ENCODE measurements at places on chromosomes 11 and 22.

DNA sequence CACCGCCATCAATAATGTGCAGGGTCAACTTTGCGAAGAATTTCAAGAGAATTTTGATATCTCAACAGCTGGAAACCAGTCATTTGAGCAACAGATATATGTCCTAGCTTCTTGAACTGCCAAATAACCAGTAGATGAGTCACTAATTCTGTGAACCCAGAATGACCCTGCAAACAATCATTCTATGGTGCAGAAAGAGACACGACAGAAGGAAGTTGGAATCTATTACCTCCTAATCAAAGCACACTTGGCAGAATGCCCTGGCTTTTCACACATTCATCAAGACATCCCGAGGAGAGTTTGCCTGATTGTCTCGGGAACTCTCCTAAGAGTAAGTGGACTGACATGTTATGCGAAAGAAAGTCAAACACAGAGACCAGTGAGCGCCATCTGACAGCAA, 621.1 kb downstream of the OPCML start:
- DNase-seq = no peak

DNA sequence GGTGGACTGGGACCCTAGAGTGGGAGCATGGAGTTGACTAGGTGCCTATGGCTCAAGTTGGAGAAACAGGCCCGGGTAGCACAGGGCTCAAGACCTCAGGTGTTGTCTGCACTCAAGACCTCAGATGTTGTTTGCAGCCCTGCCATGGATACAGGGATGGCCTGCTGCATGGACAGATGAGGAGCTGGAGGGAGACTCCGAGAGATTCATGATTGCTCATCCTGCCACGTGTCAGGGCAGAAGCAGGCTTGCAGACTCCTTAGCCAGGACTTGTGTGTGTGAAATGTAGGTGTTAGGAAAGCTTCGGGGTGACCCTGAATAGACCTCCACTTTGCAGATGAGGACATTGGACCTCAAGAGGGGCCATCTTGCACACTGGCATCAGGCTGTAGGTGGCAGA, 921 bp downstream of the CCDC116 start:
- DNase-seq = no peak

DNA sequence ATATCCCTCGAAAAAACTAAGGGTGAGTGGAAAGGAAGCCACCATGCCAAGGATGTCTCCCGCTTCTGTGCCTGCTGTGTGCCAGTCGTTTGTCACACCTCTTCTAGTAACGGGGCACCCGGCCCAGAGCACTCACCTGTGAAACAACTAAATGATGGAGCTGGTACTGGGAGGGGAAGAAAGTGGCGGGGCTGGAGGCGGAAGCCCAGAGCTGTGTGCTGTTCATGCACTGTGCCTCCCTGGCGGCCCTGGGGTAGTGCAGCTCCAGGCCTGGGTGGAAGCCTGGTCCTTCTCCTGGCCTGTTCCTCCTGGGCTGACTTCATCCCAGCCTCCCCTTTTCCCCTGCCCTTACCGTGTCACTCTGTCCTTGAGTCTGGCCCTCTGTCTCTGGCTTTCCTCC, 130.2 kb downstream of the CEP164 start:
- DNase-seq = no peak

DNA sequence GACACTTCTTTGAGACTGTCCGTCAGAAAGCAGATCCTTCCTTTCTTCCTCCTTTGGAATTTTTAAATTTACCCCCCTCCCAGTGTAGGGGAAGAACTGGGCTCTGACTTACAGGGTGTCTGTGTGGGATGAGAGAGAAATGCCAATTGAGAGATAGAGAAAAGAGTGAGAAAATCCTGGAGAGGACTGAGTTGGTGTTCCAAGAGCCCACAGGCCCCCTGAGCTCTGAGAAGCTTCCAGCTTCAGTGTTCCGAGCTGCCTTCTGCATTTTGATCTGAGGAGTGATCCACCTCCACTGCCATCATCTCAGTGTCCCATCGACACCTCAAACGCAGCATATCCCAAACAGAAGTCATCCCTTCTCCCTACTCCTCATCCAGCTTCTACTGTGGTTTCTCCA, 70.7 kb upstream of the GRK3 start:
- no peak for DNase-seq

- no peak for DNase-seq
These were observed 19.7 kb upstream of the DNAJB13 start for GRCh38 chr11:73931039-73931645.

GRCh38 chr11:131275580-131275979, 94.8 kb upstream of the NTM start:
- no peak for DNase-seq

DNA sequence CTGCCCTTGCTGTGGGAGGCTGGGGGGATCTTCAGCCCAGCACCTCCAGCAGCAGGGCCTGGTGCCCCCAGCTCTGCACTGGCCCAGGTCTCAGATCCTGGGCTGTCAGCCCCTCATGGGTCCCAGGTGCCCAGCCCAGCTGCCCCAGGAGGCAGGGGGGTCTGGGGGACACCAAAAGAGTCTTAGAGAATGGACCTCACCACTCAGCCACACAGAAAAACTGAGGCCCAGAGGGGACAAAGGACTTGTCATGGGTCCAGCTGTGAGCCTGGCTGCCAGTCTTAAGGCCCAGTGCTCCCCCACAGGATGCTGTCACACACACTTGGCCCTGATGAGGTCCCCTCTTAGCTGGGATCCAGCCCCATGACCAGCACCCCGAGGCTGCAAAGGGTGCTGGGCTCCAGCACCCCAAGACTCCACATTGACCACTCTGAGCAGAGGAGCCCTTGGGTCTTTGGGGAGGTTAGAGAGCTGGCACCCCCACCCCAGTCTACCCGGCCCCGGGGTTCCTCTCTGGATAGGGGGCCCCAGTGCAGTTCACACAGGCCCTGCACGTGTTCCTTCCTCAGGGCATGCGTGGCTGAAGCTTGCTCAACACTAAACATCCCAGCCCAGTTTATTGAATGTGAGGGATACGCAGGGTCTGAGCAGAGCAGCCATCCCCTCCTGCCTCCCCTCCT, 54.4 kb downstream of the IGLL5 start:
- no peak for DNase-seq

GRCh38 chr11:34523053-34523452, 9.5 kb upstream of the ELF5 start:
- DNase-seq = no peak

GRCh38 chr22:36415415-36416168, 27.8 kb upstream of the MYH9 start:
- no peak for DNase-seq

- no peak for DNase-seq
These were observed 23.0 kb downstream of the CD5 start for GRCh38 chr11:61125310-61125684.

- DNase-seq = no peak
These were observed 410.5 kb downstream of the TBC1D22A start for GRCh38 chr22:47172771-47173534.

DNA sequence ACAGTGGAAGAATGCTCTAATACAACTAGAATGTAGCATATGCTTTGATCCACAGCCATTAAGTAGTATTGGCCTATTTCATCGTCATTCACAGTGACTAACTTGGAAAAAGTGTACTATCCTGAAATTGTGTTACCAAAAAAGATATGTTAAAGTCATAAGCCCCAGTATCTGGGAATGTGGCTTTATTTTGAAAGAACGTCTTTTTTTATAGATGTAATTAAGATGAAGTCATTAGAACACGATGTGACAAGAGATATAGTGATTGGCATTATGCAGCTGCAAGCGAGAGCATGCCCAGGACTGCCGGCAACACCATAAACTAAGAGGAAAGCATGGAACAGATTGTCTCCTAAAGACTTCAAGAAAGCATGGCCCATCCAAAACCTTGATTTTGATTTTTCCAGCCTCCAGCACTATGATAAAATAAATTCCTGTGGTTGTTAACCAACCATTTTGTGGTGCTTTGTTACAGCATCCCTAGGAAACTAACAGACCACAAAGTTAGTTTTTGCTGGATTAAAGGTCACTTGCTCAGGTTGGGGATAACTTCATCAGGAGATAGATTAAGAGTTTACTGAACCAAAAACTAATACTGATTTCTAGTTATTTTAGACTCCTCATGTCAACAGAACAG, 870.6 kb upstream of the LRRC4C start:
- no peak for DNase-seq

GRCh38 chr11:57434640-57435546, 8.0 kb upstream of the SLC43A3 start:
- no peak for DNase-seq

DNA sequence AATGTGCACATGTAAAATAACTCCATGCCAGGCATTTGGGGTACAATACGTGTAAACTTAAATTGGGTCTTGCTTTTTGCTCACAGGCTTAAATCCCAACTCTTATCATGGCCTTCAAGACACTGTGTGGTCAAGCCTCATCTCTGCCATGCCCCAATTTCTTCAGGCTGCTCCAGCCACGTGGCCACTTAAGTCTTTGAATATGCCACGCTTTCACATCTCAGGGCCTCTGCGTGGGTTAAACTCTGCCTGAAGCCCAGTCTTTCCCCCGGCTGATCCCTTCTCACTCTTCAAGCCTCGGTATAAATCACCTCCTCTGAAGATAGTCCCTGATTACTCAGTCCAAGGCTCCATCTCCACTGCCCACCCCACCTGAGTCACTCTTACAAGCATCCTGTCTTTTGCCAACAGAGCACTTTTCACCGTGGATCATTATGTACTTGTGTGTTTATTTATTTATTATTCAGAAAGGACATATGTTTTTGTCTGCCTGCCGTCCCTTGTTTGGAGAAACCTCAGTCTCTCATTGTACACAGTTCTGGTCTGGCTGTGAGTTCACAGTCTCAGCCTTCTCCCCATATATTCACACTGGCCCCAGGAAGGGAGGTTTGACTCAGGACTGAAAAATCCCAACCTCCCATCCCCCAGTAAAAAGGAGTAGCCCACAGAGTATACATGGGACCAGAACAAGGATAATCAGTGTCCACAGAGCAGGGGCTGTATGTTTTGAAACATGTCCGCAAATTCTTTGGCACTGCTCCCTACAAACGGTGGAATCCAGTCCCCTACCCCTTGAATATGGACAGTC, 344.7 kb downstream of the MN1 start:
- DNase-seq = no peak

DNA sequence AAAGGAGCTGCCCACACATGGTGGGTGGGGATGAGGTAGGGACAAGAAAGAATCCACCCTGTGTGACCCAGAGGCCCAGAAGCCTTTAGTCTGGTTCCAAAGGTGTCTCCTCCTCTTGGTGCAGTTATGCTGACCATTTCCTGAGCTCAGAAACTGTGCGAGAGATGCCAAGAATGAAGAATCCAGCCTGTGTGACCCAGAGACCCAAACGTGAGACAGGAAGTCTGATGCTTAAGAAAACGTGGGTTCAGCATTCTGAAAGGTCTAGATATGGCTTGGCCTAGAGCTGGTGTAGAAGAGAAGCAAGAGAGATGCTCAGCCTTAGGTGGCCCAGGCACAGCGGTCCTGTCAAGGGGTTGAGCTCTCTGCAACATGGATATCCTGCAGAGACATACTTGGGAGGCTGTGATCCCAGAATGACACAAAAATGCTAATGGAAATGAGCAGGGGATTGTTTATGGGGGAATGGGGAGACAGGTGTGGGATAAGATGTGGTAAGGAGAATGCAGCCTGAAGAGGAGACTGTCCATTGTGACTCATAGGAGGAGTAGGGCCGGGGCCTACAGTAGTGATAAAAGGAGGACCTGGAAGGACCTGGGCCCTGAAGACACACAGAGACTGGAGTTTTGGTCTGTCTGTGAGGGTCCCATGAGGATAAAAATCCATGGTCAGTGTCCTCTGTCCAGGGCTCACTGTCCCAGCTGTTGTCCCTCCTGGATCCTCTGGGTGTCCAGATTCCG, 79.0 kb downstream of the ZNF280B start:
- no peak for DNase-seq

GRCh38 chr11:45512471-45513148, 152.8 kb downstream of the CHST1 start:
- DNase-seq = no peak

DNA sequence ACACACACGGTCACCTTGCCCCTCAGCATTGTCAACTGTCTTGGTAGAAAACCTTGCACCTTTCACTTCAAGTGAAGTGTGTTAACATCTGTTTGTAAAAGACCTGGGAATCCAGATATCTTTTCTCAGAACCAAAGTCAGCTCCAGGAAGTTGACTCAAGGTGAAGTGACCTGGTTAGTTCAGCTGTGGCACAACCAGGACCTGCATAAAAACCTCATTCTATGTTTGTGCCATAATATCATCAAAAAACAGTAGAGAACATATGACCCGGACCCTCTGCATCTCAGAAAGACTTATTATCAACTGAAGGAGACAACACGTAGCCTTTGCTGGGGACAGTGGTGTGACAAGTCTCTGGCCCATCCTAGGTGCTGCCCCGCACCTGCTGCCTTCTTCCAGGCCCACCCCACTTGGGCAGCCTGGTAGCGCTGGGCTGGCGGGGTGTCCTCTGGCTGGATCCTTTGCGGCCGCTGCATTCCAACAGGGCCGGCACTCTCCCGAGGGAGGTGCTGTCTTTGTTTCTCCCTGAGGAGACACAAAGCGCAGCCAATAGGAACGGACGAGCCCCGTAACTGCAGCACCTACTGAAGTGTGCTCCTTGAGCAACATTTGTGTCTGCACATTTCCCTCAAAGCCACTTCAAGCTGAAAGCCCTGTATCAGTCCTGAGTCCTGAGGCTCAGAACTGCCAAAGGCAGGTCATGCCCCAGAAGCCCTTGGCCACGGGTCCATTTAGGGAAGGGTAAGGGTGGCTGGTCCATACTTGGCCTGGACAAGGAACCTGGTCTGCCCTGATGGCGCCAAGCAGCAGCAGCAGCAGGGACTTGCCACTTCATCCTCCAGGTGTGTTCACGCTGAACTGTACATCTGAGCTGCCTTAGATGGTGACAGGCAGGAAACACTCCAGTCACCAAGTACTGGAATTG, 25.2 kb downstream of the LRRC74B start:
- DNase-seq = no peak

- no peak for DNase-seq
These were observed 79.7 kb upstream of the SLC5A12 start for GRCh38 chr11:26801601-26802000.

DNA sequence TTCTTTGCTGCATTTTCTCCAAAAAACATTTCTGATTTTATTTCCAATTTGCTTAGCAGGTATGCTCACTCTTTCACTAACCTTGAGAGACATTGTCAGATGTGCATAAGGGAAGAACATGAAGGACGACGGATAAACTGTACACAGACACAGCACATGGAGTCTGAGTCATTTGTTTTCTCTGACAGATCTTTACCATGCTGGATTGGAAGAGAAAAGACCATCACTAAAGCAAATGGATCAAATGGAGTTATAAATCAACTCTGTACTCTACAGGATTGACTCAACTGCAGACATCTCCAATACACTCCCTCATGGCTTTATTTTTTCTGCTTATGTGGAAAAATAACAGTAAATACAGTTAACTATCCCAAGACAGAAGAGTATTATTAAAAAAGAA, 90.2 kb upstream of the CTSC start:
- DNase-seq = no peak

GRCh38 chr11:105049481-105049880, 4.3 kb upstream of the CARD16 start:
- DNase-seq = no peak

Data from stimulated activated CD4-positive, alpha-beta T cell treated with anti-CD3 and anti-CD28 coated beads, Interleukin-4, amount 100 ng/mL, for 24 hours (primary cell).